ENCODE measurements at places on chromosomes 5 and 9.

- no peak for DNase-seq
These were observed 142.9 kb downstream of the CDK5RAP2 start for GRCh38 chr9:120436983-120437475.

GRCh38 chr5:118723021-118723338, 265.4 kb downstream of the DTWD2 start:
- no peak for DNase-seq

DNA sequence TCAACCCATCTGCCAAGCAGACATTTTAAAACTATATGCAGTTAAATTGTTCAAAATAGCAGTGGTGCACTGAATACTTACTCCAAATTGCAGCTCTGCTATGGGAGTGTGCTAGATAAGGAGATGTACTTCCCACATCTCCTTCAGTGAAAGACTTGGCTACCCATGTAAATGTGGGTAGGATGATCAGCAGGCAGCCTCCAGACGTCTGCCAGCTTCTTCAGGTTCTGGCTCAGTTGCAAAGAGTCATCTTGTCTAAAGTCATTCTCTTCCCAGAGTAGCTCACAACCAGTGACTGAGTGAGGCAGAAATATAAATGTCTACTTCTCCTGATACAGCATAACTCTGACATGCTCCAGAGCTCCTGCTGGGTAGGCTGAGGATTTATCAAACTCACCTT, 1050.0 kb upstream of the CDH10 start:
- DNase-seq, result no peak

GRCh38 chr9:10003047-10003446, 609.8 kb downstream of the PTPRD start:
- DNase-seq, result no peak

GRCh38 chr5:87300744-87301143, 33.1 kb downstream of the RASA1 start:
- DNase-seq, result peak; percentile 52

GRCh38 chr5:122473138-122473843, 161.3 kb downstream of the SNCAIP start:
- DNase-seq, result no peak

GRCh38 chr5:158436271-158437065, 577.5 kb upstream of the CLINT1 start:
- no peak for DNase-seq

DNA sequence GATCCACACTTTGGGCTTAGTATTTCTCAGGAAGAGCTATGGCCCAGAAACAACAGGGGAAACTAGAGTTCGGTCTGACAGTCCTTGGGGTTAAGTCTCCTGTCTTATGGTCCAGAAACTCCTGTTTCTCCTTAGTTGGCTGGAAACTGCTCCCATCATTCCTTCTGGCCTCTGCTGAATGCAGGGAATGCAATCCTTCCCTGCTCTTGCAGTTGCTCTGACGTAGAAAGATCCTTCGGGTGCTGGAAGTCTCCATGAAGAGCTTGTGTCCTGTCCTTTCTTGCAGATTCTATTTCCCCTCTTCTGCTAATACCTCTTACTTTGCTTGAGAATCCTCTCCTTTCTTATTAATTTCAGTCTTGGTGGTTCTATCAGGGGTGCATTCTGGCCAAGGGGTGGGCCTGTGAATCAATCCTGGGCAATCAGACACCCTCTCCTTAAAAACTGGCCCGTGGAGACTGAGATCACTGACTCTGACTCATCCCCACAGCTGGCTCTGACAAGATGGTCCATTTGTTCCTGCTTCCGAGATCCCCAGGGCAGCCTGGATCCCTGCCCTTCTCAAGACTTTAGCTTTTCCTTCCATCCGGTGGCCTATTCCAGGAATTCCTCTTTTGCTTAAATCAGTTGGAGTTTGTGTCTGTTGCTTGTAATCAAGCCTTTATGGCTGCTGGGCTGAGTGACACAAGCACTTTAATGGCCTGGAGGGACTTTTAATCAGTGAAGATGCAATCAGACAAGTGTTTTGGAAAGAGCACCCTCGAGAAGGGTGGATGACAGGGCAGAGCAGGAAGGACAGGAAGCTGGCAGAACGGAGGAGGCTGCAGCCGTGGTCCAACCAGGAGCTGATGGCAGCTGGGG, 23.7 kb downstream of the PTGS1 start:
- no peak for DNase-seq

GRCh38 chr9:5608298-5609225, 20.3 kb upstream of the RIC1 start:
- DNase-seq, result no peak

GRCh38 chr5:61732796-61733195, 400.7 kb downstream of the ZSWIM6 start:
- DNase-seq, result no peak

DNA sequence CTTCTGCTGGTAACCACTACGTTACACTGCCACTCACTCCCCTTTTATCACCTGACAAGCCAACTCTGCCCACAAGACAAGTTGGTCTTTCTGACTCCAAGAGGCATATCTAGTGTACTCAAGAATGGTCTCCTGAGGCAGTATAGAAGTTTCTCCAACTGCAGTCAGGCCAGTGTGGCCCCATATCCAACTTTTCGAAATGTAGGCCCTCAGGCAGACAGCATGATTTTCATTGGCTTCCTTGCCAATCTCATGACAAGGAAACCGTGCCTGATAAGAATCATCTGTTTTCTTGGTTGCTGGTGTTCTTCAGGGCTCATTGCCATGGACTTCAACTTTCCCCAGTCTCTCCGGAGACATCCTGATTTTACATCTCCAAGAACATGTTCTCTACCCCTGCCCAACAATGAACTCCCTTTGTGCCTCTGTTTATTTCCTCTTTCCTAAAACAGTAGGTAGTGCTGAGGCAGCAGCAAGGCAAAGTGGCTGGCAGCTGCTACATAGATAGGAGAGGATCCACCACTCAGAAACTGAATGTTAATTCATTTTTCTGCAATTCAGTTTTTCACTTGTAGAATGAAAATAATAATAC, 62.6 kb upstream of the SEMA6A start:
- DNase-seq, result no peak

DNA sequence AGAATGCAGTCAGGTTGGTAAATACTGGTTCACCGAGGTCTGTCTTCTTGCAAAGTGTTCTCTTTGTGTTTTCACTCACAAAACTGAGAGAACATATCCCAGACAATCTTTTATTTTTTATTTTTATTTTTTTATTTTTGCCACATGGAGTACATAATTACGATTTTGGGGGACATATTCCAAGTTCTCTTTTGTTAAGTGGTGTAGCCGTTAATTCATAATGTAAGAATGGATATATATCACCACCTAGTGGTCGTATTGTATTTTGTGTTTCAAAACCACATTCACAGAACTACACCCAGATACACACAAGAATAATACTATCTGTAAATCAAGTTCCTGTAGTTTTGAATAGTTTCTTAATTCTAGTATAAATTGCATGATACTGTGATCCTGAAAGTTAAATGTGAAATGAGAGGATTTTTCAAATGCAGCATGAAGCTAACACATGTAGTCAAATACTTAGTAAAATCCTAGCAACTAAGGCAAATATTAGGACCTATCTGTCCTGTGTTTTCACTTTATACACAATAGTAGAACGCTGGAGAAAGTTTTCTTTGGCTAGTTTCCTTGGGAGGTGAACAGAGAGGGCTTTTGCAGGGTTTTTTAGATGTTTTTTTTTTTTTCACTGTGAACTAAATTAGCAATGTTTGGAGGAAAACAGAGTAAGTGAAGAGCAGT, 92.7 kb downstream of the VCAN start:
- no peak for DNase-seq

- DNase-seq, result no peak
These were observed 60.2 kb downstream of the MLLT3 start for GRCh38 chr9:20562051-20562450.

DNA sequence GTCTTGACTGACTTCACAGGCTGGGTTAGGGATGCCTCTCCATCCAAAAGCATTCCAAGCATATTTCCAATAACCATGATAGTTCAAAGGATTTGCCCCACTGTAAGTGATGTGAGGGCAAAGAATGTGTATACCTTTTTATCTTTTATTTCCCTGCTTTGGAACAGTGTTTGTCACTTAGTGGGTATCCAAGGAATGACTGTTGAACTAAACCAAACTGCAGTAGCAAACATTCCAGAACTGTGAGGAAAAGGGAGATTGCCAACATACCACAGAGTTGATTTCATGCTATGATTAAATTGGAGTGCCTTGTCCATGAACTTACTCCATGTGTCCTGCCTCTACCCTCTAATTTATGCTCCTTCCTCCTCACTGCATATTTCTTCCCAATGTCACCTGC, 400.0 kb downstream of the KIAA0825 start:
- no peak for DNase-seq

GRCh38 chr5:10856683-10857337, 95.8 kb upstream of the DAP start:
- DNase-seq, result peak; percentile 10
